ENCODE measurements at places on chromosomes 3 and 15.

- DNase-seq = no peak
Measured at GRCh38 chr3:172546628-172547214, 23.5 kb upstream of the TNFSF10 start.

DNA sequence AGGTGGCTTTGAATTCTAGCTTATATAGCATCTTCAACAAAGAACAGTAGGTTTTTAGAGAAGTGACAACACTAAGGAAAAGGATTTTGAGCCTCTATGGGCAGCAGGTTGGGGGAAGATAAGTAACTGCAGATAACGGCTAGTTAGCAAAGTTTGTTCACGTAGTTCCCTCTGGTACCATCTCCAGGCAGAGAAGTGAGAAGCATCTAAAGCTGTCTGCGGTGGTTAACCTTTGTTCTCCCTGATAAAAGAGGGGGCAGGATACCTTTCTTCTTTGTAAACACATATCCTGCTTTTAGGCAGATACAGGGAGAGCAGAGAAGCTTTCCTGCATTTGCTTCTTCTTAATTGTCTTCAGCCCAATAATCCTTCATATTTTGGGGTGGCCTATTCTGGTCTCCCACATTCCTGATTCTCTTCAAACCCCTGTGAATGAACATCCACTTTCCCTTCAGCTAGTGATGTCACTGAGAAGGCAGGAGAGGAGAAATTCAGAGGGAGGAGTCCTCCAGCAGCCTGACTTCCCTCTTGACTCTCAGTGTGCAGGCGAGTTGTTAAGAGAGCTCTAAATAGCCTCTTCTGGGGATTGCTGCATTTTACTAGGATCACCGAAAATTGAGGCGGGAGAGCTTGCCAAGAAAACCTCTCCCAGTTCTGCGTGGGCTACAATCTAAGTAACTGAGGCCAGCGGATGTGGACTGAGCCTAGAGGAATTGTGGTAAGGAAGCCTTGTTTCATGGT is 393.7 kb upstream of the C2CD4B start:
- no peak for DNase-seq

GRCh38 chr3:67559029-67559605 is 95.3 kb downstream of the SUCLG2 start:
- no peak for DNase-seq

- no peak for DNase-seq
Measured at GRCh38 chr3:133788024-133788423, 17.6 kb upstream of the SRPRB start.

DNA sequence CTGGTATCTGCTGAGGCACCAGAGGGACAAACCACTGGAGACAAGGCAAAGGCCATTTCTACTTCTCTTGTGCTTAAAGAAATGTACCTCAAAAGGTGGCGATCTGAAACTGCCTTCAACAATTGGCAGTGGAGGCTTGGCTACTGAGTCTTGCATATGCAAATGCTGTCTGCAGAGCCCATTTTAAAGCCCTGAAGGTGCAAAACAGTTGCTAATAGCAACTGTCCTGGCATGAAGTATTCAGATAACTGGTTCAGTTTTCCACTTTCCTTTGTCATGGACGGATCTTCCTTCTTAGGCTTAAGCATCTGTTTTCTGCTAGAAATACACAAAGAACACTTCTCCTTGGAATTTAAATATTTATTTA is 71.4 kb upstream of the PSMD6 start:
- no peak for DNase-seq

- no peak for DNase-seq
Measured at GRCh38 chr3:46537316-46537715, 28.8 kb downstream of the LRRC2 start.

- DNase-seq = peak; percentile 23
Measured at GRCh38 chr3:114178770-114179368, at the start of gene DRD3. Gene DRD3, minus strand, starts transcription at chr3:114179052. Its CDS starts 7,060 bp downstream, at chr3:114171992.

GRCh38 chr3:133868186-133868585 is 27.5 kb downstream of the RAB6B start:
- no peak for DNase-seq

GRCh38 chr3:189103208-189103607 is 68.6 kb upstream of the TPRG1 start:
- DNase-seq = no peak

GRCh38 chr3:39290255-39290654 is 10.4 kb upstream of the CX3CR1 start:
- no peak for DNase-seq

GRCh38 chr3:60514866-60515265 is 736.4 kb downstream of the FHIT start:
- no peak for DNase-seq

DNA sequence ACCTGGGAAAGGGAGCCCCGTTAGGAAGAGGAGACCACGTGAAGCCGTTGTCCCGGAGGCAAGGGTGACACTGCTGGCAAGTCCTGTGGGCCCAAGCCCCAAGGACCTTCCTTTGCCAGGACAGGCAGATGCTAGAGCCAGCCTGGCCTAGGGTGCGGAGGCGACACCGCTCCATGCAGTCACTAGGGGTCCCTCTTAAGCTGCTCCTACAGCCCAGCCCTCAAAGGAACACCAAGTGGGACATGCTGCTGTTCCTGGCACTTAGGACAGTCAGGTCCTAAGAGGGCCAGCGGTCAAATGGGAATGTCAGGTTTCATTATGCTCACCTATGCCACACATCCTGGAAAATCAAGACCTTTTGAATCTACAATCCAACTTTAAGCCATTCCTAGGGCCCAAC is 59.7 kb downstream of the RPN1 start:
- DNase-seq = no peak

GRCh38 chr3:32354362-32354778 is 37.3 kb upstream of the CMTM7 start:
- DNase-seq = no peak

GRCh38 chr15:58701376-58701775 is 48.1 kb downstream of the ADAM10 start:
- no peak for DNase-seq

DNA sequence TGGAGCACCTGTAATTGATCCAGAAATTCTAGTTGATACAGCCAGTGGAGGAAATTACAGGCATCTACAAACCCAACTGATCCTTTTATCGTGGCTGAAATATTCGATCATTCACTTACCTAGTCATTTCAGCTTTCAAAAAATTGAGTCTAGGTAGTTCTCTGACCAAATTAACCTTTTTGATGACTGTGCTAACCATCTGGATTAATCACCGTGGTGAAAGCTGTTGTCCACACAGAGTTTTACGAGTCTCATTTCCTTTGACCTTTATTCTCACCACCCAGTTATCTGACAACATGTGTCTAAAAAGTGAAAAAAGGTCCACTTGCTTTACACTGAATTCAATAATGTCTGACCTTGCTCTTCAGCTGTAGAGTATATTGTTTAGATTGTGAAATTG is 354.3 kb downstream of the AGBL1 start:
- DNase-seq = no peak

GRCh38 chr3:126377211-126377610 is 17.5 kb upstream of the CFAP100 start:
- no peak for DNase-seq

- DNase-seq = peak; percentile 47
Measured at GRCh38 chr15:63203451-63204090, 14.2 kb downstream of the RAB8B start.

DNA sequence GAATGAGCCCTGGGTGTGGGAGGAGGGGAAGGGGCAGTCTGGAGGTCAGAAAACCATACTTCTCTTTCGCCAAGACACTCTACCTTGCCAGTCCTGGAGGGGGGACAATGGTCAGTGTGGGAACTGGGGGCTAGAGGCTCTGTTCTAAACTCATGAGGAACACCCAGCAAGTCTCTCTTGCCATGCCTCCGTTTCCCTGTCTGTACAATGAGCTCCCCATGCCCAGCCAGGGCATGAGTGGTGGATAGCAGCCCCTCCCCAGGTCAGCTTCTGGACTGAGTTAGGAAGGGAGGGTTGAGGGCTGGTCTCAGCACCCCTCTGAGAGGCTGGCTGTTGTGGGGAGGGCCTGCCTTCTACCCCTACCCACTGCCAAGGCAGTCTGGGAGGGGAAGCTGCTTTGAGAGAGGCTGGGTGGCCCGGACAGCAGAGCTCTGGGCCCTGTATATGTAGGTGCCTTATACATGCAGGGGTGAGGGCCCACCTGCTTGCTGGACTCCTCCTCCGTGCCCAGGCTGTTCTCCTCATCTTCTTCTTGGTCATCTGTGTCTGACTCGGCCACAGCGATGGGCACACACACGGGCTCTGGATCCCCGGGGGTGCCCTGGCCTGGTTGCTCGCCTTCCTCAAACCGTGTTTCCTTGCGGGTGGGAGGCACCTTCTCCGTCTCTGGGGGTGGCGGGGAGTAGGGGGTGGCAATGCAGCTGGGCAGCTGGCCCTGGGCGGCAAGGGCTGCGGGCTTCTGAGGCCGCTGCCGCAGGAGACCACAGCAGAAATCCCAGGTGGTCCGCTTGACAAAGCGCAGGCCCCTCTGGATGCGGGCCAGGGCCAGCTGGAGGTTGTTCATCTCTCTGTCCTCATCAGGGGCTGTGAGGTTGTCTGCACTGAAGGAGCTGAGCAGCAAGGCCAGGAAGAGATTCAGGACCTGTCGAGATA is 68.8 kb downstream of the SCN5A start:
- no peak for DNase-seq

DNA sequence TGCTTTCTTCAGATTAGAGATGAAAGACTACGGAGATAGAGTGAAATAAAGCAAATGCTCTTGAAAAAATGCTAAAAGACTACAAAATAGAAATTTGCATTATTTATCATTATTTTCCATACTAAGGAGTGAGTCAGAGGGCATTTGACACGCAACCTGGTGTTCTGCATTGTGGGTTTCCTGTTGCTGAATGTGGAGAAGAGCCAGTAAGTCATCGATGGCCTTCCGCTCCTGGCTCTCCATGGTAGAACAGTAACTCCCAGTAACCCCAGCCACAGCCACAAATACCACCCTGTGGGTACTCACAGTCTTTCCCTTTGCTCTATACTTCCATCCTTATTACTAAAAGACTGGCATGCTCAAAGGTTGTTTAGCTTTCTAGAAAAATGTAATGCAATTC is 61.5 kb downstream of the CGGBP1 start:
- DNase-seq = peak; percentile 25

DNA sequence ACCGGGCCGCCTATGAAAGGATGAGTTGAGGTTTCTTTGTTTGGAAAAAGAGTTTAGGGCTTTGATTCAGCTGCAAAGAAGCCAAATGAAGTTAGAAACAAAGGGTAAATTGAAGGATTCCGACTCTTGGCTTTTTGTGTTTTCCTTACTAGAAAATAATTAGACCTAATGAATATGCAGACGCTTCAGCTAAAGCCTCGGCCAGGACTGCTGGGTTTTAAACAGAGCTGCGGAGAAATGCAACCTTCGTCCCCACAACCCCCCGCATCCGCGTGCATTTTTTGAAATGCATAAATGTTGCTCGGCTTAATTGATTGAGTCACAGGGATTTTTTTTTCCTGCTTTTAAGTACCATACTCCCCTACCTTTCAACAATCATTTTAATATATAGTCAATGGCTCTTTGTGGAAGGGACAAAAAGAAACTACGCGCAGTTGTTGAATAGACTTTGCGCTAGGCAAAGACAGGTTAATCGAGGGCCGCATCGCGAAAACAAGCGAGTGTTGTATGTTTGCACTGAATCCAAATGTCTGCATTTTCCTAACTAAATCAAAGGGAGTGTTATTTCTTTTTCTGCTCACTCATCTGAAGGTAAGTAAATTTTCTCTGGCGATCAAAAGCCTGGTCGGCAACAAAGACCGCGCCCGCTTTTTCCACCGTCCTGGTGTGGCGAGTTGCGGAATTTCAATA is 1.3 kb upstream of the ZIC4 start:
- DNase-seq = no peak

DNA sequence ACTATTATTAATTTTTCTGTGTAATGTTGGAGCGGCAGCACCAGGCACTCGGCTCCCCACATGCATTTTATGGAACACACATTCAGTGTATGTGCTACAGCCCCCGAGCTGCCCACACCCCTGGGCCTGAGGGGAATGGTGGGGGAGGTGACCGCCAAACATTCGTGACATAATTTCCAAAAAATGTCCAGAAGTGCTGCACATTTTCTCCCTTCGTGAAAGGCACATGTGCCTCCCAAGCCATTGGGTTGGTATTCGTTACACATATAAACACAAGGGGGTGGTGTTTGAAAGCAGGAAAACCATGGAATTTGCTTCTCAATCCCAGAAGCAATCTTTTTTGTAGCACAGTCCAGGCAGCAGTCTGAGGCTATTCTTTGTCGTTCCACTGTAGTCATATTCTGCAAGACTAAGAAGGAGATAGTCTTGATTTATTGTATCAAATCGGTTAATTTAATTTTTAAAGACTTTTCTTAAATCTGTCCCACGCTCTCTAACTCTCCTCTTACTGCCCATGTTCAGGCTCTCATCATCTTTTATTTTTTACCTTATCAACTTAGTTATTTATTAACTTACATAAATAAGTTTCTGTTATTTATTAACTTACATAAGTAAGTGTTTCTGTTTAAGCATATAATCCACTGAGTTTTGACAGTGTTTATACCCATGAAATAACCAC is 39.2 kb upstream of the POLR2M start:
- DNase-seq = peak; percentile 71

GRCh38 chr3:106485217-106485616 is 616.4 kb upstream of the CBLB start:
- no peak for DNase-seq

DNA sequence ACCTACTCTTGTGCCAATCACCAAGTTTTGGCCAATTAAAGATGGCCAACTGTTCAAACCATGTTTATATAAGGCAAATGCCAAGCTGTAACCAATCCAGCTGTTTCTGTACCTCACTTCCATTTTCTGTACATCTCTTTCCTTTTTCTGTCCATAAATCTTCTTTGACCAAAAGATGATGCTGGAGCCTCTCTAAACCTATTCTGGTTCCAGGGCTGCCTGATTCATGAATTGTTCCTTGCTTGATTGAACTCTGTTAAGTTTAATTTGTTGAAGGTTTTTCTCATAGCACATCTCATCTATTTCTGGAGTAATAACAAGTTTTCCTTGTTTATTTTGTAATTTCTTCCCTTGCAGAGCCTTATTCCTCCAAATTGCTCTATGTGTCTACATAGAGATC is 115.3 kb upstream of the SMAD3 start:
- no peak for DNase-seq

DNA sequence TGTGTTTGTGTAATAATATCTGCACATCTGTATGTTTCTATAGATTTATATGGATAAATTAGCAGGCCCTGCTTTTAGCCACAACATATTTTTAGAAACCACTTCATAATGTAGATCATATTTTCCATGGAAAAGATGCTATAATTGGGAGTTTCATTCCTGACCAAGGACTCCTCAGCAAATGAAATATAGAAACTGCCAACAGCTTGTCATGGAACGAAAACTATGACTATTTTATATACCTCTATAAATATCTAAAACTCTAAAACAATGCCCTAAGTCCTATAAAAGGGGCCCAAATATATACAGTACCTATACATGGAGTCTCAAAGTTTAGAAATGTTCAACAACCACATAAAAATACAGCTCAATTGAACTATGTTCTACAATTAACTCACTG is 27.9 kb downstream of the EID1 start:
- no peak for DNase-seq

- DNase-seq = peak; percentile 67
Measured at GRCh38 chr15:43133430-43134156, at the start of gene TMEM62. Gene TMEM62, plus strand, starts transcription at chr15:43133586. Its CDS starts 217 bp downstream, at chr15:43133803.

DNA sequence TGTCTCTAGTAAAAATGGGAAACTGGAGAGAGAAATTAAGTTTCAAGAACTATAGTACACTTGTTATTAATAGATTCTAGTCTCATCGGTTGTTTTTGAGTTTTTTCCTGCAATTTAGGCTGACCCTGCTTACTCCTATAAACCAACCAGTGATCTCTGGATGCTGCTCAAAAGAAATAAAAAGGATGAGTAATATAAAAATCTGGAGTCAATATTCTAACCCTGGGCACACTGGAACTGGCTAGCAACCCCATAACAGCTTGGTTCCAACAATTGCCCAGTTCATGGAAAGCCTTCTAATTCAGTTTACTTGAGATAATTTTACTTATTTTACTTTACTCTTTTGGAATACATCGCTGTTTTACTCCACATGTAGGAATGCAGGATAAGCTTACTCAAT is 211.6 kb downstream of the GBE1 start:
- DNase-seq = no peak

Measured in kidney glomerular epithelial cell (primary cell).